Activated CD4-positive, alpha-beta T cell treated with anti-CD3 and anti-CD28 coated beads, Interleukin-2, amount 50 U/mL, for 4 hours (primary cell): ENCODE measurements at places on chromosomes 6 and 20.

GRCh38 chr6:53628354-53629119 lies 37.0 kb downstream of the KLHL31 start:
- DNase-seq, result no peak

DNA sequence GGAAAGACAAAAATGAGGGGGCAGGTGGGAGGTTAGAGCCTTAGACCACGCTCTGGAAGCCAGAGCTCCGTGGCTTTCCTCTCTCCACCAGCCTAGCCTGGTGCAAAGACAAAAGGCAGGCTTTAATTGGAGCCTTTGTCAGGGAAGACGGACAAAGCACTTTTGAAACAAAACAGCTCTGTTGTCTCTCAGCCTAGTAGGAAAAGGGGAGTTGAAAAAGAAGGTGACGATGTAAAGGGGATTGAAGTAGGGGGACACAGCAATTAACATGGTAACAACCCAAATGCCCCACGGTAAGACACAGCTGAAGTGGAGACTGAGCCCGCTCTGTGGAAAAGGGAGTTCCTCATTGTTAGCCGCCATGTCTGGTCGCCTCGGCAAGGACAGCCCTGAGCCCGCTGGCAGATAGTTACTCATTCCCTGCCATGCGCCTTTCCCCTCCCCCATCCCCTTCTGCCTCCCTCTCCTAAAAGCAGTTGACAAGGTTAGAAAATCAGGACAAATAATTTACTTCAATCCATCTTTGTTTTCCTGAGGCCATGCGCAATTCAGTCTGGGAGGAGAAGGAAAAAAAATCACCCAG lies 93.0 kb downstream of the TCP11 start:
- DNase-seq, result no peak

GRCh38 chr6:17585766-17586490 lies 14.2 kb upstream of the FAM8A1 start:
- no peak for DNase-seq

- DNase-seq, result no peak
Observed at GRCh38 chr20:59580991-59581401, 23.3 kb upstream of the PHACTR3 start.

DNA sequence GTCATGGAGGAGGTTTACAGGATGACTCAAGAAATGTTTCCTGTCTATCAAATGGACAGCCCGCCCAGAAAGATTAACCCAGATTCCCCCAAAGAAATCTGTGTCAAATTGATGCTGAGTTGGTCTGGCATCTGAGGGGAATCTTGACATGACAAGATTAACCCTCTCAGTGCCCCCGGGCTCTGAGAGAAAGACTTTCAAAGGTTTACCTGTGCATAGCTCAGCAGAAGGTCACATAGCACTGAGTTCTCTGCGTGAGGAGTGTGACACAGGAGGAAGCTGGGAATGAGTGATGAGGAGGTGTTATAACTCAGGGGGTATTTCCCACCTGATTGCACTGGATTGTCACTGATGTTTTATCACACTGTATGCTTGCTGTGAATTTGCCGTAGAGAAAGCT lies 601.2 kb downstream of the DHX35 start:
- DNase-seq, result no peak

GRCh38 chr6:5968817-5969734 lies 37.6 kb downstream of the NRN1 start:
- DNase-seq, result no peak

DNA sequence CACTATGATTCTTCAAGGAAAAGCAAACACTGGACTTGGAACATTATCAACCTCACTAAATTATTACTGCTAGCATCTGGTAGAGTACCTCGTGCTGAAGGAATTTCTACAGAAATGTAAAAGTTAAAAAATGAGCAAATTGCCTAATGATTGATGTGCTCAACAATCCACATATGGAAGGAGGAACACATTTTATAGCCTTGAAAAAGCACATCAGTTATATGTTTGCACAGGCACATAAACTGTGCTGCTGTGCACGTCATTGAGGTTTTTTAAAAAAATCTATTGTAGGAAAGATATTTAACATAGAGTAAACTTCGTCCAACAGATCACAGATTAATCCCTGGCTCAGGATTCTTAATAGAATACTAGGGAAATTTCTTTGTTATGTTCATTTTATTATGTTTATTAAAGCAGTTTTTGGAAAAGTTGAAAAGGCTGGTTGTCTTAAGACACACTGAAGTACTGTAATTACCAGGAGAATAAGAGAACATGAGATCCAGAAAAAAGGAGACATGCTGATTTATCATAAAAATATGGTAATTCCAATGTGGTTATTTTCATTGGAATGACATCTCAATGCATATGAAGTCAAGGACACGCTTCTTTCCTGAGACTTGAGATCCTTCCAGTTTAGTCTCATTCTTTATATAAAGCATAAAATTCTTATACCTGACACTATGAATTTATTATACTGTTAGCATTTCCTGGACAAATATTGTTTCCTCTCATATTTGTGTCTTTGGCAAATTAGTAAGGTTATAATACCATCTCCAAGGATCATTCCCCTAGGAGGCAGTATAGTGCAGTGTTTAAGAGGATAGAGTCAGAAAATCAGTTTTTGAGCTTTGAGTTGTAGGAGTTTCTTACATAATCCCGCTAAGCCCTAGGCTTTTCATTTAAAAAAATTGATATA lies 511.1 kb downstream of the TENT5A start:
- DNase-seq, result no peak

GRCh38 chr20:38226553-38226952 lies 34.0 kb downstream of the KIAA1755 start:
- DNase-seq, result no peak

DNA sequence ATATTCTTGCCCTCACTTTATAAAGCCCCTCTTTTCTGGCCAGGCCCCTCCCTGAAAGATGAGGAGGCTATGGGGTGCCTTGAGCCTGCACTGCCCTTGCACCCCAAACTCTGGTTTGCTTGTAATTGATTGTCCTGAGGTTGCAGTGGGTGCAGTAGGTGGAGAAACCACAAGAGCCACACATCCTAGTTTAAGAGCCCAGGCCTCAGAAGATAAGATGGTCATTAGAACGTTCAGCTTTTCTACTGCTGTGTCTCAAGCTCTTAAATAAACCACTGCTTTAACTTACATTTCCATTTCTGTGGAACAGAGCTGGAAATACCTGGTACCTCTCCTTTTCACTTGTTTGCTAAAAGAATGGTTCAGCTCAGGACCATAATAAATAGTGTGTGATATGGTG lies 9.0 kb downstream of the MRAP2 start:
- DNase-seq, result no peak

DNA sequence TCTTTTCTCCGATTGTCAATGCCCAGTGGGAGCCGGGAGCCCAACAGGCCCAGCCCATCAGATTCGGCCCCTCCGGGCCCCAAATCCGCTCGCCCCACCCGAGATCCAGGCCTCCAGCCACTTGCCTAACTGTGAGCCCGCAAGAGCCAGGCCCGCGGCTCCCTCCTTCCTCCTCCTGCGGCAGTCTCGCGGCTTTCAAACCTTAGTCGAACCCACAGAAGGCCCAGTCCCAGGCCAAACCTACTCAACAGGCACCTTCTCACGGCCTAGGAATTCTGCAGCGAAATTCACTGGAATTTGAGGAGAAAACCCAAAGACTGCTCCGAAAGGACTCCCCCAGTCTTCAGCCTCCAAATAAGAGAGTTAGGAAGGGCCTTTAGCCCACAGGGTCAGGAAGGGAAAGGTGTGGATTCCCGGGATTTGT lies 2.8 kb upstream of the TFAP2A start:
- no peak for DNase-seq

DNA sequence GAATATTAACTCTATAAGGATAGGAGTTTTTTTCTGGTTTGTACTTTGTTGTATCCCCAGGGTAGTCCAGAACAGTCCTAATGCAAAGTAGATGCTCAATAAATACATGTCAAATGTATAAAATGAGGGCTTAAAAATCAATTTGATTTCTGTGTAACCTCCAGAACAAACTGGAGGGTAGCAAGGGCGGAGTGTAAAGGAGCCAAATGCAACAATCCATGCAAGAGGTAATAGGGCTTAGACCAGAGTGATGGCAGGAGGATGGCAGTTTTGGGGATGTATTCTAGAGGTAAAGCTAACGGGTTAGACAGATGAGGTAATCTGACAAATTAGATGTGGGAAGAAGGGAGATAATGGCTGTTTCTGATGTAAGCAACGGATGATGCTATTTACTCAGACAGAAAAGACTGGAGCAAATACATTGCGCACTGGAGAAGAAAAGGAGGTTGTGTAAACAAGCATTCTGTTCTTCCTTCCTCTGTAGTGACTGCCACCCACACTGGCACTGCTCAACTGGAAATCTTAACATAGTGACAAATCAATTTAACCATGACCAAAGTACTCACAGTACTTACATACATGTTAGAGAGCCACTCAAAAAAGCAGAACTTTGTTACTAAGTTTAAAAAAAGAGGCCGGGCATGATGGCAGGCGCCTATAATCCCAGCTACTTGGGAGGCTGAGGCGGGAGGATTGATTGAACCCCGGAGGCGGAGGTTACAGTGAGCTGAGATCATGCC lies 2.0 kb downstream of the ZNF318 start:
- DNase-seq, result no peak

GRCh38 chr6:83600459-83600858 lies 88.1 kb downstream of the PRSS35 start:
- DNase-seq, result no peak

- no peak for DNase-seq
Observed at GRCh38 chr6:51960419-51960818, 127.0 kb downstream of the PKHD1 start.
